ENCODE measurements at places on chromosomes 2 and 18.

GRCh38 chr2:102704531-102704930, 57.3 kb upstream of the TMEM182 start:
- H3K36me3 ChIP-seq = no peaks in the 10 kb centered on the region
- peaks cover 16% of the 10 kb centered on the region for H3K27me3 ChIP-seq
- no peak overlapping the region for H3K4me3 ChIP-seq
- no peak overlapping the region for H3K27ac ChIP-seq
- DNase-seq = no peak
- H3K4me1 ChIP-seq = peaks cover 6% of the 10 kb centered on the region

DNA sequence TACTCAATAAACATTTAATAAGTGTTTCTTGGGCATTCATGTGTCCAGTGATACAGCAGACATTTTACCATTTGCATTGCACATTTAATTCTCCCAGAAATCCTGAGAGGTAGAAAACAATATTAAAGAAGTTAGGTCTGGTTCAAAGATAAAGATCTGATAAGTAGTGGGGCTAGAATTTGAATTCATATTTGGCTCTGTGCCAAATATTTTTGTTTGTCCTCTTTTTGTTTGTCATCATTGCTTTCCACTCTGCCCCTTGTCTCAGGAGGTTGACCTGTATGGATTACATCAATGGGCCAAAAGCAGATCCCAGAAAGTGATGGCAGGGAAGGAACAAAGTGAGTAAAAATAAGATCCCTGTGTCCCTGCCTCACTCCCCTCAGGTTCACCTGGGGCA, 441.9 kb upstream of the PKDCC start:
- H3K4me1 ChIP-seq = peaks cover 44% of the 10 kb centered on the region
- no peak overlapping the region for H3K4me3 ChIP-seq
- H3K27me3 ChIP-seq = no peaks in the 10 kb centered on the region
- no peaks in the 10 kb centered on the region for H3K36me3 ChIP-seq

DNA sequence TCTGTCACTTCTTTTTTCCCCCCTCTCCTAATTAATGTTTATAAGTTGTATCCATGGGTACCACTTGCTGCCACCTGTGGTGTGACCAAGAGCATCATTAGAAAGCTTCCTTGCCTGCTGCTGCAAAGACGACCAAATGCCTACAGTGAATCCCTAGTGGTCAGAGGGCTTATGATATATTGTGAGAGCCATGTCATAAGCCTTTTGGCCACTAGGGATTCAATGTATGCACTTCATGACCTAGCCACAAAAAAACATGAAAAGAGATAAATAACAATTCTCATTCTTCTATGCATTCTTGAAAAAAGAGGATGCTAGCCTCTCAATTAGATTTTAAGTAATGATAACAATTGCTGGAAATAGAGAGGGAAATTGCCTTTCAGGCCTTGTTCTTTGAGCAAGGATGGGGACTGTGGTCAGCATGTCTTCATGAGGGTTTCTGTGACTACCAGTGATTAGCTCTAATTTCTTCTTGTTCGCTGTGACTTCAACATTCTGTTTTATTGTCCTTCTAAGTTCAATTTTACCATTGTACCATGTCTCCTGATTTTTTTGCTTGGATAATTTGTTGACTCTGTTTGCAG, 435.3 kb downstream of the TGIF1 start:
- peaks cover 2% of the 10 kb centered on the region for H3K27me3 ChIP-seq
- H3K27ac ChIP-seq = no peak overlapping the region
- H3K4me3 ChIP-seq = no peak overlapping the region
- DNase-seq = no peak
- H3K36me3 ChIP-seq = no peaks in the 10 kb centered on the region

DNA sequence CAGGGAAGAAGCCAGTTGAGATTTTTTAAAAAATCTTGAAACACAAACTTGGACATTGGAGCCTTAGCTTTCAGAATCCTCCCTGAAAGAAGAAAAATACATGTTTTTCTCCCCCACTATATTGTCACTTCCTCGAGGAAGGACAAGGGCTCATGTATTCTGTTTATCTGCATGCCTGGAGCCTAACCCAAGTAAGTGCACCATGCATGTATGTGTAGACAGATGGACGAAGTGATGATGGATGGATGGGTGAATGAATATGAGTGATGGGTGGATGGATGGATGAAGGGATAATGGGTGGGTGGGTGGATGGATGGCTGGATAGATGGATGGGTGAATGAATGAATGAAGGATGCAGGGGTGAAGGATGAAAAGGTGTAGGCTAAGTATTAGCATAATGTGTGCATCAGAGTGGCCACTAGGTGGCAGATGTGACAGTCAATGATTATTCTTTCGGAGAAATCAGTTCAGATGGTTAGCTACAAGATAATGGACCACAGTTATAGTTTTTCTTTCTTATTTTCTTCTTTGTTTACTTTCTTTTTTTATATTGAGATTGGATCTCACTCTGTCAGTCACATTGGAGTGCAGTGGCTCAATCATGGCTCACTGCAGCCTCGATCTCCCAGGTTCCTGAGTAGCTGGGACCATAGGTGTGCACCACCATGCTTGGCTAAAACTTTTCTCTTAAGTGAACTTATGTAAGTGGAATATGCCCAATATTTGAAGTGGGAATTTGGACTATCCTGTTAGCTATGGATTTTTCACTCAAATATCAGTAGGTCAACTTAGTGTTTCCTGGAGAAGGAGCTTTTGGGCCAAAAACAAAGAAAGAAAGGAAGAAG, 18.5 kb upstream of the CCDC93 start:
- DNase-seq = no peak
- H3K4me3 ChIP-seq = no peak overlapping the region
- H3K27me3 ChIP-seq = peaks cover 45% of the 10 kb centered on the region

DNA sequence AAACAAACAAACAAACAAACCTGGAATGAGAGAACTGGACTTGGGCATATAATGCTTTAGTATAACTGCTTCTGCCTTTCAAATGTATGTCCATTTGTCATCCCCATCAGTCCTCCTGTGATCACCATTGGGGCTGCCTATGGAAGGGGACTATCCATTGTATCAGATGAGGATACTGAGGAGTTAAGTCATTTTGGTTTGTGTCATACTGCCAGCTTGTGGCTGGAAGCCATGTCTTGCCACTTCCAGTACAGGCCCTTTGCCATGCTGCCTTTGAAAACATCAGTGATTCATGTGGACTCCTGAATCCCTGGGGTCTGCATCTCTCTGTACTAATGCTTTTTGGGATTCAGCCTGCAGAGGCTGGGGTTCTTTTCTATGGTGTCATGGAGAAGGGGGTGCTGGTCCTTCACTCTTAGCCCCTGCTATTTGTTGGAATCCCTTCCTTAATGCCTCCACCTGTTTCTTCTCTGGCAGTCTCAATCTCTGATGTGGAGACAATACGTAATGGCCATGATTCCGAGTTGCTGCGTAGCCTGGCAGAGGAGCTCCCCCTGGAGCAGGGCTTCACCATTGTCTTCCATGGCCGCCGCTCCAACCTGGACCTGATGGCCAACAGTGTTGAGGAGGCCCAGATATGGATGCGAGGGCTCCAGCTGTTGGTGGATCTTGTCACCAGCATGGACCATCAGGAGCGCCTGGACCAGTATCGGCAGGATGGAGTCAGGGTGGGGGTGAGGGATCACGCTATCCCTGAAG, 10.6 kb downstream of the PLCD4 start:
- DNase-seq = no peak
- H3K27ac ChIP-seq = no peak overlapping the region
- H3K27me3 ChIP-seq = no peaks in the 10 kb centered on the region
- no peak overlapping the region for H3K4me3 ChIP-seq
- peaks cover 8% of the 10 kb centered on the region for H3K4me1 ChIP-seq
- peaks cover 5% of the 10 kb centered on the region for H3K36me3 ChIP-seq

- peaks cover 13% of the 10 kb centered on the region for H3K4me1 ChIP-seq
- no peak for DNase-seq
- peaks cover 10% of the 10 kb centered on the region for H3K36me3 ChIP-seq
- H3K27ac ChIP-seq = no peak overlapping the region
- H3K27me3 ChIP-seq = no peaks in the 10 kb centered on the region
- no peak overlapping the region for H3K4me3 ChIP-seq
Measured at GRCh38 chr2:121355488-121355887, 70.5 kb upstream of the TFCP2L1 start.
